Activated T-cell treated with anti-CD3 and anti-CD28 coated beads for 48 hours (primary cell): ENCODE measurements at places on chromosomes 5 and 9.

DNA sequence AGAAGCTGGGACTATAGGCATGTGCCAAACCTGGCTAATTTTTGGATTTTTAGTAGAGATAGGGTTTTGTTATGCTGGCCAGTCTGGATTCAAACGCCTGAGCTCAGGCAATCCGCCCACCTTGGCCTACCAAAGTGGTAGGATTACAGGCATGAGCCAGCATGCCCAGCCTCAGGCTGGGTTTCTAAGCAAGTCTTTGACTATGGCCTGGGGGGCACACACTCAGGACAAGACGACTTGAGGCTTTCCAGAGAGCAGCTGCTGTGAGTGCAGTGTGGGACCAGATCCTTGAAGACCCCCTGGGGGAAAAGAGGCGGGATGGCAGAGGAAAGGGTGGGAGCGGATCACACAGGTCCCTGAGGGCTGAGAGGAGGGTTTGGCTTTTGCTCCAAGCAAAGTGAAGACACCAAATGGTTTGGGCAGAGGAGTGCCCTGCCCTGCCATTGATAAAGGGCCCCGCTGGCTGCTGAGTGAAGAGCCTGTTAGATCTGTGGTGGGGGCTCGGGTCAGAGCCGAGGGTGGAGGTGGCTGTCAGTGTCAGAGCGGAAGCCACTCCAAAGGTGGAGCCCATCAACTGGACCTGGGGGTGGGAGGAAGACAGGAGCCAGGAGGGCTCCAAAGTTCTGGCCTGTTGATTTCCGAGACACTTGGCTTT, 46.8 kb upstream of the FUBP3 start:
- DNase-seq, result no peak

GRCh38 chr5:132496631-132497487, 6.3 kb upstream of the IRF1 start:
- peak; percentile 58 for DNase-seq

DNA sequence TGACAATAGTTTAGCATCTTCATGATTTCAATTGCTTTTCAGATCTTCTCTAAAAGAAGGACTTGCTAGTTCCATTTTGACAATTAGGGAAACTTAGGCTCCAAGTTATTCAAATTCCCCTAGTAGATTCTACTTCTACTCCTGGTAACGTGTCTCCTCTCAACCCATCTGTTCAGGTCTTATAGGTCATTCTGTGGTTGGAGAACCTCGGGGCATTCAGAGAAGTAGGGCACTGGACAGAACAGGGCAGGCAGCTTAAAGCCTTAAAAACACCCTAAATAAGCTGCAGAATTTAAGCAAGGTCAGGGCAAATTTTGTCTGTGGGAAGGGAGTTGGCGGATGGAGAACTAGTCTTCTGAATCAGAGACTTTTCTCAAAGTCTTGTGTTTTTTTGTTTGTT, 132.4 kb downstream of the TMEM174 start:
- DNase-seq, result no peak

- DNase-seq, result no peak
These were observed 295.7 kb upstream of the PTGER4 start for GRCh38 chr5:40383749-40384651.

- no peak for DNase-seq
These were observed 3.4 kb downstream of the C5orf58 start for GRCh38 chr5:170235876-170236864.

DNA sequence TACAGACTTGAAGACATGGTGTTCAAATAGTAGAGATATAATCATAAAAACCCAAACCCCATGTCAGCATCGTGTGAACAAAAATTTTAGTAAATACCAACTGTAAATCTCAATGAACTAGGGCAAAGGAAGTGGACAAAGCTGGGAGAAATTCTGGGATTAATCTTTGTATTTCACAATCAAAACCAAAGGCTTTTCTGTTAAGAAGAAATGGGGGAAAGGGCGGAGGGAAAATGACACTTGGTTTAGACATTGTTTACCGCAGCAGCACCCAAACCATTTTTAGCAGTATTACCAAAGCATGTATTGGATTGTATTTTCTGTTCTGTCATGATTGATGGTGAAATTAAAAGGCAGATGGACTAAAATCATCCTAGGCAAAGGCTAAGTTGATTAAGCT, 134.2 kb upstream of the PRSS3 start:
- DNase-seq, result no peak

DNA sequence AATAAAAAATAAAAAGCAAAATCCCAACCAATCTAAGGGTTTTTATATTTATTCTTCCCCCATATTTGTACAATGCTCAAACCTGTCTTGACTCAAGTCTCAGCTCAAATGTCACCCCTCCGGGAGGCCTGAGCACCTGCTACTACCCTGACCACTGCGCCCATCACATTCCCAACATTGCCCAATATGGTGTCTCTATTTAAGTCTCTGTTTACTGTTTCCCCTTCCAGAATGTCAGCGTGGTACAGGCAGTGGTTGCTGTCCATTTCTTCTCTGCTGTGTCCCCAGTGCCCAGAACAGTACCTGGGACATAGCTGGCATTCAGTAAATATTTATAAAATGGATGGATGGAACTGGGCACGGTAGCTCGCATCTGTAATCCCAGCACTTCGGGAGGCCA, 47.3 kb upstream of the PRRC2B start:
- DNase-seq, result no peak

DNA sequence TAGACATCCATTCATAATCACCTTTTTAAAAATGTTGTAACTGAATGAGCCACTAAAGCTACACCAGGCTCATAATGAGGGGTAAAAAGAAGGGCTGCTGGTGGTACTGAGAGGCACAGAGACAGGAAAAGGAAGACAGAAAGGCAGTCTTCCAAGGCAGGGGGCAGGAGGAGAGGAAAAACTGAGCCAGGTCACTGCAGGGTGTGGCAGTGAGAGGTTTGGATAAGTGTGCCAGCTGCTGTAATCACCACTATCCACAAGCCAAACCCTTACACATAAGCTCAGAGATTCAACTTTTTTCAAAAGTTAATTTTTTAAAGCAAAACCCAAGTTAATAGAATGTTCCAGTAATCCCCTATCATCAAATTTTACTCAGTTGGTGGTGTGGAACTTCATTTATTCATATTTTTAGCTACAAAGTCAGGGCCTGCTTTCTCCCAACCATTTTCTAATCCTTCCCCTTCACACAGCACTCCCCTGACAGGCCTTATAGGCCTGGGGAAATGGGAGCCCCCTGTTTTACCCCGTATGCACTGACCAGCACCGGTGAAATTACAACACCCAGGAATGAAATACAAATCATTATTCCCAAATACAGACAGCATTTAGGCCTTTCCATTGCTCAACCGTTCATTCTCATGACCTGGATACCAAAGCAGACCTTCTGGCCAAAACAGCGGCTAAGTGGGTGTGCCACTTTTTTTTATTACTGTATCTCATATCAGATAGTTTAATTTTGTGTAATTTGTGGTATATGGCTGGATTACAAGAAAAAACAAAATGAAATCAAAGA, 76.3 kb downstream of the EFNA5 start:
- no peak for DNase-seq

GRCh38 chr9:101999441-101999840, 261.0 kb upstream of the GRIN3A start:
- DNase-seq, result no peak

GRCh38 chr9:27196383-27196782, 87.4 kb downstream of the TEK start:
- DNase-seq, result no peak

DNA sequence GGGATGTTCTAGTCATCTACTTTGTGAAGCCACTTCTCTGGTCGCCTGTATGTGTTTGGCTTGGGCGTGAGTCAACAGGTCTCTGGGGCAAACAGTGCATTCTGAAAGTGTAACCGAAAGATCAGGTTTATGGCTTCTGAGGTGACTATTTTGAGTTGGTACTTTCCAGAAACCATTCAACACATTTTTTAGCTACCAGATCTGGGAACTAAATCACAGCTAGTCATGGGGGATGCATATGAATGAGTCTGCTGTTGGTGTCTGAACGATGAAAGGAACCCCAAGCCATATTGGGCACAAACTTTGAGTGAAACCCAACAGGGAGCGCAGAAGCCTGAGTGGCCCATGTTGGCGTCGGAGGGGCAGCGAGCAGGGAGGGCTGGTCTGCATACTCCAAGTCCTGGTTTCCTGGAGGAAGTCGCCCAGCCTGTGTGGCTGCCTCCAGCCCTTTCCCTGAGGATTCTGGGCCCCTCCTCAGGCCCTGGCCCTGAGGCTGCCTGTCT, 35.3 kb downstream of the UBE2QL1 start:
- DNase-seq, result peak; percentile 15

- DNase-seq, result peak; percentile 29
These were observed 28.5 kb upstream of the PHF24 start for GRCh38 chr9:34929506-34930102.

DNA sequence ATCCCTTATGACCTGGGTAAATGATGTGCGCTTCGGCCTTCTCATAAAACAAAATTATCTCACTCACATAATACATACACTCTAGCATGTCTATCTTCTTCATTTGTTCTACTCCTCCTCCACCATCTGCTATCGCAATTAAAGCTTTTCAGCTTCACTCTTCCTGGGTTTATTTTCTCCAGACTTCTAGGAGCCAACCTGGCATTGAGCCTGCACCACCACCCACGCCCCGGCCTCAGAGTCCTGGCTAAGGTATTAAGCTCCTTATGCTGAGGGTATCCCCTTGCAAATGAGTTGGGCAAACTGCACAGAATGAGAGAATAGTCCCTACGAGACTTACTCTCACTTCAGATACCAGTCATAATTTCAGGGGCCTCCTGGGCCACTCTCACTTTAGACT, 236.1 kb upstream of the CDH12 start:
- no peak for DNase-seq

GRCh38 chr9:4084435-4084818, 215.4 kb downstream of the GLIS3 start:
- no peak for DNase-seq

- DNase-seq, result no peak
These were observed 153.8 kb downstream of the AUH start for GRCh38 chr9:91207729-91208418.

- DNase-seq, result no peak
These were observed 1.5 kb upstream of the SIT1 start for GRCh38 chr9:35651956-35652828.

- no peak for DNase-seq
These were observed 455.9 kb downstream of the CDH9 start for GRCh38 chr5:26582350-26583045.

DNA sequence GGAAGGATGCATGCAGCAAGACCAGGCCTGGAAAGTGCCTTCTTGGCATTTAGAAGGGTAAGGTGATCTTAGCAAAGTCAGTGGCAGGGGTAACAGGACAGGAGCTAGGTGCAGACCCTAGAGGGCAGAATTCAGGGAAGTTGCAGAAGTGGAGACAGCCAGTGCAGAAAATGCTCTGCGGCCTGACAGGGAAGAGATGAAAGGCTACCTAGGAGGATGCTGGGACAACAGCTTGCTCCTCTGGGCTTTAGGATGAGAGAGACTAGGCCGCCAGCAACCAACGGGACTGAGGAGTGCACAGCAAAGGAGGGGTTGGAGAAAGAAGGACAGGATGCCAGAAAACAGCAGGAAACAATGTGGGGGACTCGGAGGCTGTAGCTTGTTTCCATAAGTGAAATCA, 219.9 kb downstream of the FSTL4 start:
- DNase-seq, result no peak

DNA sequence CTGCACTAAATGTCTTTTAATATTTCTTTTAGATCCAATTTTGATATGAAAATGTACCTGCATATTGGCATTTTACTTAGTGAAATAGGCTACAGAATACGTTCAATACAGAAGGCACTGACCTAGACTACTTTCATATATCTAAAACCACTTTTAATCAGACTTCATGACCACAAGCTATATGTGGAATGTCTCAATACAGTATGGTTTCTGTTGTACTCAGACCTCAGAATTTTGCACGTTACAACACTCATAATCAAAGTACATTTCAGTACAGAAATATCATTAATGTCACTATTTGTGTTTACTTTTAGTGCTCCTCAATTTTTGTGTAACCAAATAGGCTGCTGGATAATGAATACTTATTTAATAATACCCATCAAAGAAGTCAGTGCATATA, 74.8 kb downstream of the MEF2C start:
- DNase-seq, result no peak

DNA sequence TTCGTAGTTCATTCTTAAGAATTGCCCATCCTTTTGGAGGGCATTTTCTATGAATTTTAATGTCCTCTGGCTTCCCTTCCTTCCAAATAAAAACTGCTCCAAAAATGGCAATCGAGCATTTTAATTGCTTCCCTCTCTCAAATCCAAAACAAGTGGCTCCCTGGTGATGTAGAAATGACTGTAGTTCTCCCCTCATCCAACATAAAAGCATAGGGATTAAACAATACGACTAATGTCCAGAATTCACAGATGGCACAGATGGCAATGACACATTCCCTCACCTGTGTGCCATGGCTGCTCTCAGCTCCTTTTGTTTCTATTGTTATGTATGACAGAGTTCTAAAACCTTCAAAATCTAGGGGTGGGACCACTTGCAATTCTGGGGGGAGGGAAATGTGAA, 417.3 kb downstream of the RAB3C start:
- DNase-seq, result no peak

- DNase-seq, result no peak
These were observed 1728.3 kb upstream of the CDH9 start for GRCh38 chr5:28766565-28767158.

DNA sequence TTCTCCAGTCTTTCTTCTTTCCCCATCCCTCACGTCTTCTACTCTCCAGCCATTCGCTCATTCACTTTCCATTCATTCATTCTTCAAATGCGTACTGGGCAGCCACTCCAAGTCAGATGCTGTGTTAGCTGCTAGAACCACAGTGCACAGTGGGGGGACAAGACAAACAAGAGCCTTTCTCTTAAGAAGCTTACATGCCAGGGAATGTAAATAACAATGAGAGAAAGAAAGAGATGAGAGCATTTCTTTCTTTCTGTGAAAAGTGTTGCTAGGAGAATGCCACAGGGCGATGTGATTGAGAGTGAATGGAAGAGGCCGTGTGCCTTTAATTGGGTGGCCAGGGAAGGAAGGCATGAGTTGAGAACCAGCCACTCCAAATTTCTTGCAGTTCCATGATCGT, 46.3 kb upstream of the SMIM23 start:
- DNase-seq, result no peak

GRCh38 chr5:132496191-132496630, 5.6 kb upstream of the IRF1 start:
- peak; percentile 80 for DNase-seq

DNA sequence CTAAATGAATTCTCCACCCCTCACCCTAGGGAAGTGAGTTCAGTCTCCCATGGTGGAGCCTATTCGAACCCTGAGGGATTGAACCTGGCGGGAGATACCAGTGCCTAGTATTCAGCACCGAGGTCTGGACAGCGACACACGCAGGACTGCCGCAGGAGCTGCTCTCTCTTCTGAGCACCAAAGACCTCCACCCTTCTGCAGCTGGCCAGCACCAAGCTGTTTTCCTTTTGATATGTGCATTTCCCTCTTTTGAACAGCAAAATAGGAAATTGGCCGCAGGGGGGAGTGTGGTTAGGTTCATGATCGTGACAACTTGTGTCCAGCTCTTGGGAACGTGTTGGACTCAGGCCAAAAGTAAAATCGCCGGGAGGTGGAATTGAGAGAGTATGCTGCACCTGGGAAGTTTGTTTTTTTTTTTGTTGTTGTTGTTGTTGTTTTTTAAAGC, 1.2 kb upstream of the PCSK1 start:
- peak; percentile 36 for DNase-seq

- DNase-seq, result no peak
These were observed 26.6 kb downstream of the NR5A1 start for GRCh38 chr9:124480621-124480981.
